ENCODE measurements at places on chromosomes 12 and 14.
A peak's percentile ranks its signal among the peaks of the same experiment; 100 is the strongest.

DNA sequence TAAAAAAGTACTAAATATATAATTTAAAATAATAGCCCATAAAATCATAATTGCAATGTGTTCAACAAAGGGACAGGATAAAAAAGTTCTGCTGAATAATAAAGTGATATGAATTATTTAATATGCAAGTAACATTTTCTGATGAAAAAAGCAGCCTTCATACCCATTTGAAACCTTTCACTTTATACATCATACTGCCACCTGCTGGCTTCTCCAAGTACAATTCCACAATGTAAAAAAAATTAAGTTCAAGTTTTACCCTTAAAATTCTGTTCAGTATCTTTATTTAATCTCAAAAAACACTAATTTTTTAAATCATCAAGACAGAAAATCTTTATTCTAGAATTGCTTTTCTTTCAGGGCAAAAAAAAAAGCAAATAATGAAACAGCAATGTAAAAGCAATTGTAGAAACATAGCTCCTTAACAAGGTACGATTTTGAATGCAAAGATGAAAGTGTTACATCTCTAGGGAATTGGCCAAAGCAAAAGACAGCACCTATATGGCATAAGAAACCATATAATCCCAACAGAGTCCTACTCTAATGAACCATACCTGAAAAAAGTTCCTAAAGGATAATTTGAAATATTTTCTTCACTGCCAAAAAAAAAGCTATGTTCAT lies 15.0 kb downstream of the MDM1 start:
- DNase-seq: peak; percentile 53

GRCh38 chr12:77122661-77123060 lies 57.3 kb upstream of the E2F7 start:
- DNase-seq: no peak

- no peak for DNase-seq
Measured at GRCh38 chr12:93621986-93622385, 49.5 kb downstream of the SOCS2 start.

- no peak for DNase-seq
Measured at GRCh38 chr12:88868050-88868449, 287.8 kb upstream of the KITLG start.

GRCh38 chr12:49974231-49974675 lies 1.5 kb downstream of the AQP6 start:
- DNase-seq: no peak

- DNase-seq: no peak
Measured at GRCh38 chr12:128813392-128813791, 10.4 kb downstream of the SLC15A4 start.

DNA sequence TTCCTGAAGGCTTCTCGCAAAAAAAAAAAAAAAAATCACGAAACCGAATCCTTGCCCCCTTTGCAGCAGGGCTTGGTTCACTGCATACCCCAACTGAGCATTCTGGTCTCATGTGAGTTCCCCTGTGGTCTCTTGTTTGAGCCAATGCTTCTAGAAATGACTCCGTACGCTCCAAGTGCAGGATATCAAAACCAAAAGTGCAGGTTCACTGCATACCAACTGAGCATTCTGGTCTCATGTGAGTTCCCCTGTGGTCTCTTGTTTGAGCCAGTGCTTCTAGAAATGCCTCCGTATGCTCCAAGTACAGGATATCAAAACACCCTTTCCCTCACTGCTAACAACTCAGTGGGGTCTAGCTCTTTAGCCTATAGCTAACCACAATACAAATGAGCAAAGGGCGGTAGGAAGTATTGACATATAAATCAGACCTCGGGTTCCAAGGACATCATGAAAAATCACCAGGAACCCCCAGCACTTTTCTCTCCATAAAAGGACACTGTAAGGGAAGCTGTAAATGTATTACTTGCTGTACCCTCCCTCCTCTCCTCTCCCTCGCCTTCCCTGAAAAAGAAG lies 206.3 kb upstream of the NOS1 start:
- no peak for DNase-seq

DNA sequence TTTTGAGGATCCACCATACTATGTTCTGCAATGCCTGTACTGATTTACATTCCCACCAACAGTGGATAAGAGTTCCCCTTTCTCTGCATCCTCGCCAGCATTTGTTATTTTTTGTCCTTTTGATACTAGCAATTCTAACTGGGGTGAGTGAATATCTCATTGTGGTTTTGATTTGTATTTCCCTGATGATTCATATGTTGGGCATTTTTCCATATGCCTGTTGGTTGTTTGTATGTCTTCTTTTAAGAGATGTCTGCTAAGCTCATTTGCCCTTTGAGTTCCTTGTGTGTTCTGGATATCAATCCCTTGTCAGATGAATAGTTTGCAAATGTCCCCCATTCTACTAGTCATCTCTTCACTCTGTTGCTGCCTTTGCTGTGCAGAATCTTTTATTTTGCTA lies 49.0 kb upstream of the MSRB3 start:
- DNase-seq: peak; percentile 73

DNA sequence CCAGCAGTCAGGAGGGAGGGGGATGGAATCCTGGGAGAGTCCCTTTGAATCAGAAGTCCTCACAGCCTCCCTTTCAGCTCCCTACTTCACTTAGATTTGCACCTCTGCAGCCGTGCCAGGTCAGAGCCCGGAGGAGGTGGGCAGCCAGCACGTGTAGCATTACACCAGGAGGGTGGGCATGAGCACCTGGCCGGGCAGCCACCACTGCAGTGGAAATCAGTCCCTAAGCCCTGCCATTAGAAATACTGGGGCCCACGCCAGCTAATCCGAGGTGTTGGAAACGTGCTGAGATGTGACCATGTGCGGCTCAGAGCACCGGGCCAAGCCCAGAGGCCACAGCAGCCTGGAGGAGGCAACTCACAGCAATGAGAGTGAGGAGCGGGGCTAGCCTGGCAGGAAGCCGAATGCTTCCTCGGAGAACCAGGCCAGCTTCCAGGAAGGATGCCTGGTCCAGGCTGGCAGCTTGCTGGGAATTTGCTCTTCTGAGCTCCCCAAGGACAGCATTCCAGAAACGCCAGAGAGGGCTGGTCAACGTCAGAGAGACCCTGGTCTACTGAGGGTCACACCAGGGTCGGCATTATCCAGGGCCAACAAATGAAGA lies 9.4 kb upstream of the CACNA2D4 start:
- DNase-seq: no peak

- DNase-seq: no peak
Measured at GRCh38 chr14:105343194-105343593, 28.6 kb downstream of the PACS2 start.

DNA sequence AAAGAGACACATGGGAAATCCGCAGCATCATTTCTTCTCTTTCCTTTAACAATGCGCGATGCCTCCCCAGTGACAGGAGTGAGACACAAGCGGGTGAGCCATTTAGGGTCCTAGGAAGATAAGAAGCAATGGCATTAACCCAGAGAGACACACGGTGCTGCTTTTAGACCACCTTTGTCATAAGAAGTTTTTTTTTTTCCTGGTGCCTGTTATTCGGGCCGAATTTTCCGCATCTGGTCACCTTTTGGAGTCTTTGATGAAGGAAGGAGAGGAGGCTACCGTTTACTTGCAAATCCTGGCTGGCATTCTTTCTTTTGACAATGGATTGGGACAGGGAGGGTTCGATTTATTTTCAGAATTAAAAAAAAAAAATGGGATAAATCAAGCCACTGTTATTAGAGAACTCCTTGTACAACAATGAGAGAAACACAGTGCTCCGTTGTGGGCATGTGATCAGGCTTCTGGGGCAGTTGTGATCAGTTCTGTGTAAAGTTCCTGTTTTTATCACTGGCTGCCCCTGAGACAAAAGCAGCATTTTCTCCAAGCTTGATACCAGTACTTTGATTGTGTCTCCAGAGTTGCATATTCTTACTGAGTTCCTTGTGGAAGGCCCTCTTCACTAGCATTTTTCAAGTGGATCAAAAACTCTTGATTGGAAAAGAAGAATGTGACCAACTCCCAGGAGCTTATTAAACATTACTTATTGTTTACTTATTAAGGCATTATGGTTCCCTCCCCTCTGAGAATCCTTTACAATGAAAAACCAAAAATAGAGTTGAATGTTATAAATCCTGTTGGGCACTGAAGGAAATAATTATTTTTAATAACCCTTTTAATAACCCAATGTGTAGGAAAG lies 1.1 kb downstream of the DIP2B start:
- peak; percentile 18 for DNase-seq

DNA sequence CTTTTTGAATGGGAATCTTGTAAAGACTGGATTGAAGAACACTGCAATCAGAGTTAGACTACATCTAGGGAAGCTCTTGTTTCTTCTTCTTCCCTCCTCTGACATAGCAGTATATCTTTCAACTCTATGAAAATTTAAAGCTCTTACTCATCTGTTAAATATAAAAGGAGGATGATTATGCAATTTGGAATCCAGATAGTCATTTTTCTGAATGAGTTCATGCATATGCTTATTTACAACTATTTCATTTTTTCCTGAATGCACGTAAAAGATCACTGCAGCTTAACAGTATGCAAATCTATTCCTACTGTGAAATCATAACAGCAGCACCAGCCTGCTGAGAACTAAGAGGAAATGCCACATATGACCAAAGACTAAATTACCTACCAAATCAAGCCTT lies 133.5 kb upstream of the TMCC3 start:
- DNase-seq: no peak

GRCh38 chr12:64452559-64453329 lies 824 bp downstream of the TBK1 start:
- DNase-seq: peak; percentile 90

GRCh38 chr12:46920499-46920898 lies 94.7 kb upstream of the SLC38A4 start:
- DNase-seq: no peak

DNA sequence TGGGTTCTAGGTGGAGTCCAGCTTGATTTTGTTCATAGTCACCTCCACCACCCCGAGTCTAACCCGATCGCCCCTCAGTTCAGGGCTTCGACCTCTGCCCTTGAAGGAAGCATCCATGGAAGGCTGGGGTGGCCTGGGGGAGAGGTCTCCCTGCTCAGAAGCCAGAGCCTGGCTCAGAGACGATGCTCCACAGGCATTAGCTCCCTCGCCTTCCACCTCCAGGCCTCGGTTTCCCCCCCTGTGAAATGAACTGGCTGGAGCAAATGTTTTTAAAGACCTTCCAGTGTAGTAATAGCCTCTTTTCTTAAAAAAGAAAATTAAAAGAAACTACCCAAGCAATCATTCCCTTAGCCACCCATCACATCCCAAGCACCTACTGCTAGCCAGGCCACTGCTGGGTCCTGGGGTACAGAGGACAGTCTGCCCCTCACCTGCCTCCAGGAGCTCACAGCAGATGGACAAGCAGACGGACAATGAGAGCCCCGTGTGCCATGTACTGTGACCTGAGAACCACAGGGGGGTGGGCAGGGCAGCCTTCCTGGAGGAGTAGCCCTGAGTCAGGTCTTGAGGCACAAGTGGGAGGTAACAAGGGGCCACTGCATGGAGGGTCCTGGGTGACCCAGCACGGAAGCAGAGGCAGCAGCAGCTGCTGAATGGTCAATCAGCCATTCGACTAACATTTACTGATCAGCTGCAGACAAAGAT lies 42.3 kb upstream of the EML1 start:
- DNase-seq: no peak

DNA sequence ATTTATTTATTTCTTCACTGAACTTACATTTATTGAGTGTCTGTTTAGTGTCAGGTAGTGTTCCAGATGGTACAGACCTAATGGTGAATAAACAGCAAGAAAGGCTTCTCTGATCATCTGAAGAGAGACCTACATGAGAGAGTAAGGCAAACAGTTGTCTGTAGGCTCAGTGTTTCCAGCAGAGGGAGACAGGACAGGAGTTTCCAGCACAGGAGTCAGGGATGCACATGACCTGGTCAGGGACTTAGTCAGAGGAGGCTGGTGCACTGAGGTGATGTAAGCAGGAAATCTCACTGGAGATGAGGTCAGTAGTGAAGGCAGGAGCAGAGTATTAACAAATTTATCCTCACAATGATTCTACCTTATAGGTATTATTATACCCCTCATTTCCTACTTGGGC lies 233.2 kb downstream of the MDGA2 start:
- peak; percentile 62 for DNase-seq

DNA sequence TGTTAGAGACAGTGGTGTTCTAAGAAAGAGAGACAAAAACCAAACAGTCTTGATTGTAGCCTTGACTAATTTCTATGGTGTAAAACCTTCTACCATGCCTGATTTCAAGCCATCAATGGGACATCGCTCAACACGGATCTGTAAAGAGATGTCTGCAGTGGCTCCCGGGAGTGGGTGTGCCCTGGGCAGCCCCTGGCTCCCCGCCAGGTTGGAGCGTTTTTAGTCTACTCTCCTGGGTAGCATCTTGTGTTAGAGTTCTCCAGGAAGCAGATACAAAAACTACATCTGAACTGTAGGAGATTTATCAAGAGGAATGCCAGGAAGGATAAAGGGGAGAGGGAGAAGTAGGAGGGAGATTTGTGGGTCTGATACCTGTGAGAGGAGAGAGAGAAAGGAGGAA lies 1212.9 kb downstream of the BCL11B start:
- DNase-seq: no peak

GRCh38 chr14:69680297-69680696 lies 68.9 kb downstream of the SUSD6 start:
- no peak for DNase-seq

GRCh38 chr14:99880651-99881420 lies 87.6 kb downstream of the EML1 start:
- no peak for DNase-seq

DNA sequence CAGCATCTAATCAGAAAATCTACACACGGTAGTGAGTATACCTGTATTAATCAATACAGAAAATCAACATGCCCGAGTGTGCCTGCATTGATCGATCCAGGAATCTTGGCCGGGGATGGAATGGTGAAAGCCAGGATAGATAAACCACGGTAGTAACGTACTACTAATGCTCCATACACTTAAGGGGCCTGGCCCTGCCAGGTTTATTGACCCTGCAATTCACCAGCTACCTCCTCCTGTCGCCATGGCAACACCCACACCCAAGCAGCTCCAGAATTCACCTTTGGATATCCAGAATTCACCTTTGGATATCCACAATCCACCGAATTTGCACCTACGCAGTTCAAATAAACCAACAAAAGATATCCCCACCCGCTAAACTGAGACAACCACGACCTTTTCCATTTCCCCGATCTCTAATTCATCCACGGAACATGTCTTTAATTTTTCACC lies 14.8 kb upstream of the CALM1 start:
- no peak for DNase-seq

GRCh38 chr12:78864403-78864869 lies at the start of gene SYT1:
SYT1 (plus strand) TSS chr12:78864774.
- peak; percentile 45 for DNase-seq

GRCh38 chr12:49865109-49865781 lies 22.3 kb upstream of the BCDIN3D start:
- no peak for DNase-seq

GRCh38 chr12:25377469-25378177 lies 126.9 kb upstream of the KRAS start:
- DNase-seq: peak; percentile 25
